Aortic smooth muscle cell (primary cell): ENCODE measurements at places on chromosomes 13 and 19. TPM values are rescaled to one million over a fixed set of nuclear protein-coding genes. Genes with fewer than 3 reads are reported as not detected.

The NAPSA gene
- 0.06 and 0.13 TPM in 2 replicates for total RNA-seq

The PEG3 gene
- 2.3 and 4.4 TPM in 2 replicates for total RNA-seq

The ZNF667 gene
- total RNA-seq = 3.2 and 4.0 TPM in 2 replicates

The CEACAM16 gene
- not detected in 2 replicates for total RNA-seq

The TNFSF13B gene
- total RNA-seq = 9.0 and 10.3 TPM in 2 replicates

The KIR3DL1 gene
- not detected in 2 replicates for total RNA-seq

The CLDN10 gene
- not detected in 2 replicates for total RNA-seq

The ZNF324 gene
- 9.6 and 13.6 TPM in 2 replicates for total RNA-seq

The GJB6 gene
- not detected in 2 replicates for total RNA-seq

The ANO8 gene
- total RNA-seq = 6.3 and 6.7 TPM in 2 replicates

The ZNF563 gene
- 4.1 and 4.6 TPM in 2 replicates for total RNA-seq

The GIPC3 gene
- under 0.01 and 0.06 TPM in 2 replicates for total RNA-seq

The SCN1B gene
- total RNA-seq = 16.1 and 32.8 TPM in 2 replicates

The TEX29 gene
- 0.12 TPM in 1 of 2 replicates, not detected in the other for total RNA-seq

The PCP2 gene
- total RNA-seq = not detected in 2 replicates

The PSG11 gene
- total RNA-seq = not detected in 2 replicates

The ZNF708 gene
- total RNA-seq = 6.2 and 7.0 TPM in 2 replicates

The CGB2 gene
- not detected in 2 replicates for total RNA-seq

The FAM216B gene
- under 0.01 TPM in 1 of 2 replicates, not detected in the other for total RNA-seq

The DACT3 gene
- total RNA-seq = 3.2 and 7.5 TPM in 2 replicates

The ZNF497 gene
- 0.53 and 0.68 TPM in 2 replicates for total RNA-seq

The FLT1 gene
- 3.2 and 5.4 TPM in 2 replicates for total RNA-seq

The DNAJC15 gene
- 7.1 and 17.2 TPM in 2 replicates for total RNA-seq

The CHST8 gene
- not detected in 2 replicates for total RNA-seq

The ARHGAP45 gene
- total RNA-seq = 1.5 TPM in 2 replicates

The KLK5 gene
- total RNA-seq = not detected in 2 replicates

The ATP12A gene
- total RNA-seq = not detected in 2 replicates

The ICAM3 gene
- total RNA-seq = 15.2 and 21.5 TPM in 2 replicates

The ZNF709 gene
- 2.5 and 2.6 TPM in 2 replicates for total RNA-seq

The TIMM13 gene
- total RNA-seq = 29.0 and 34.5 TPM in 2 replicates

The AMER2 gene
- total RNA-seq = not detected in 2 replicates

The SIAH3 gene
- not detected in 2 replicates for total RNA-seq

The GAPDHS gene
- not detected in 2 replicates for total RNA-seq

The RXFP2 gene
- total RNA-seq = not detected in 2 replicates

The SIGLECL1 gene
- total RNA-seq = not detected in 2 replicates

The NUP62 gene
- total RNA-seq = 21.2 and 23.6 TPM in 2 replicates
